ENCODE measurements at places on chromosomes 7 and 10. TPM values are rescaled to one million over a fixed set of nuclear protein-coding genes. Genes with fewer than 3 reads are reported as not detected.

DNA sequence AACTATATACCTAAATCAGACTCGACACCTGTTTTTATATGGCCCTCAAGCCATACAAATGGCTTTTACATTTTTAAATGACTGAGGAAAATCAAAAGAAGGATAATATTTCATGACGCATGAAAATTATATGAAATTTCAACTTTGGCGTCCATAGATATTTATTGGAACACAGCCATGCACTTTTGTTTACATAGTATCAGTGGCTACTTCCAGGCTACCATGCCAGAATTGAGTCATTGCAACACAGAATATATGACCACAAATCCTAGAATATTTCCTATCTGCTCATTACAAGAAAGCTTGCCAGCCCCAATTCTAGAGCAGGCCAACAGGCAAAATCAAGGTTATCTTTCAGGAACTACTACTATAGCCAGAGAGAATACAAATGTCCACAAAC, 29.3 kb downstream of the AFAP1L2 start:
- DNase-seq, result peak; percentile 83

DNA sequence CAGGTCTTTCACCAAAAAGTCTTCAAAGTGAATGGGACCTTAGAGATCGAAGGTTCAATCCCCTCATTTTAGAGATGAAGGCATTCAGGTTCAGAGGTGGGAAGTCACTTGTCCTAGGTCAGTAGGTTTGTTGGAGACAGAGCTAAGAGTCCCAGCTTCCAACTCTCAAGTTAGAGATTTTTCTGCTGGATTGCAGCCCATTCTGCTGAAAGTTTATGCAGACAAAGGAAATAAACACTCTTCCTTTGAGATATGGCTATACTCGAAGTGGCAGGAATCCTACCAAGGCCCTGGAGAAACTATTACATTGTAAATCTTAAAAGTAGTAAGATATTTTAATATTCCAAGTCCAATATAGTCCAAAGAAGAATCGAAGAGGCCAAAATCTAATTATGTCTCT, 64.4 kb downstream of the LYZL1 start:
- no peak for DNase-seq

- DNase-seq, result no peak
Observed at GRCh38 chr7:17663061-17663675, 277.1 kb downstream of the SNX13 start.

- no peak for DNase-seq
Observed at GRCh38 chr7:64614812-64615211, 51.1 kb upstream of the ZNF107 start.

DNA sequence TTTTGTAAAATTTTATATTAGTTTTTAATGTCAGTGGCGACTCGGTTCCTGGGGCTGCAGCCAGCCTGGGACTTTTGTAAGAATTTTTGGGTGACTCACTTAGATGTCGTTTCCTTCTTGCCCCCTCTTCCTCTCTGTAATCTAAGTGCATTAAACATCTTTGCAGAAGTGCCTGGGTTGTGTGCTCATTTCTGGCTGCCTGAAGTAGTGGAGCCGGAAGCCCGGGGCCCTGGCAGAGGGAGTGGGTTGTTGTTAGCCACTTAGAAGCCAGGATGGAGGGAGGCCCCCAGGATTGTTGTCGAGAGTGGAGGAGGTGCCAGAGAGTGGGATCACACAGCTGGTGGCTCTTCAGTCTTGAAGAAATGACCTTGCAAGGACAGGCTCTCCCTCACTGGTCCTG, 11.0 kb upstream of the TRIM8 start:
- no peak for DNase-seq

DNA sequence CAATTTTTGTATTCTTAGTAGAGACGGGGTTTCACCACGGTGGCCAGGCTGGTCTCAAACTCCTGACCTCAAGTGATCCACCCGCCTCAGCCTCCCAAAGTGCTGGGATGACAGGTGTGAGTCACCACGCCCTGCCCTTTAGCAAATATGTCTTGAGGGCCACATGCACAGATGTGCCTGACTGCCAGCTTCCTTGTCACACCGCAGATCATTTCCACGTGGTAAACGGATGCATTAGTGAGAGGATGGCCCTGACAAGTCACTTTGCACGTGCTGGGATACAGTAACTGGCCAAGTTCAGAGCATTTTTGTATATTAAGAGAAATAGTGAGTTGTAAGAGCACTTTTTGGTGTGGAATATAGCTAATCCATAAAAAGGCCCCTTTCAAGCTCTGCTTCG, 44.3 kb upstream of the FAM180A start:
- no peak for DNase-seq

- DNase-seq, result no peak
Observed at GRCh38 chr10:124918191-124918830, 23.6 kb upstream of the ZRANB1 start.

DNA sequence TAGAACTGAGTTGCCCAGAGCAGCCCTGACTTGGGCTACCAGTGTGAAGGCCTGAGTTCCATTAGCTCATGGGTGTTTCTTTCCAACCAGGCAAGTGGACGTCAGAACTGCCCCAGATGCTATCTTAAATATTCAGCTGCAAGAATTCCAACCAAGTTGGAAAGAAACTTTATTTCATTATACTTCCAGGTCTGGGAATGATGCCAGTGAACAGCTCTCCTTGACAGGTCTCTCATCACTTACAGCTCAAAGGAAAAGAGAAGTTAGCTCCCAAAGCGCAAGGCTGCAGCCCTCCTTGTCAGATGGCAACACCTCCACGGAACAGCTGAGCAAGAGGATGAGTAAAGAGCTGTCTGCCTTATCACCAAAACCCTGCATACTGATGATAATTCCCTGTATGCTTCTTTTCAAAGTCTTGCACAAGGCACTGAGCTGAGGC, 255.5 kb upstream of the AOAH start:
- DNase-seq, result no peak

GRCh38 chr7:50733552-50733951, 49.1 kb downstream of the GRB10 start:
- DNase-seq, result peak; percentile 27

- DNase-seq, result no peak
Observed at GRCh38 chr10:58335306-58336005, 650 bp downstream of the UBE2D1 start.

DNA sequence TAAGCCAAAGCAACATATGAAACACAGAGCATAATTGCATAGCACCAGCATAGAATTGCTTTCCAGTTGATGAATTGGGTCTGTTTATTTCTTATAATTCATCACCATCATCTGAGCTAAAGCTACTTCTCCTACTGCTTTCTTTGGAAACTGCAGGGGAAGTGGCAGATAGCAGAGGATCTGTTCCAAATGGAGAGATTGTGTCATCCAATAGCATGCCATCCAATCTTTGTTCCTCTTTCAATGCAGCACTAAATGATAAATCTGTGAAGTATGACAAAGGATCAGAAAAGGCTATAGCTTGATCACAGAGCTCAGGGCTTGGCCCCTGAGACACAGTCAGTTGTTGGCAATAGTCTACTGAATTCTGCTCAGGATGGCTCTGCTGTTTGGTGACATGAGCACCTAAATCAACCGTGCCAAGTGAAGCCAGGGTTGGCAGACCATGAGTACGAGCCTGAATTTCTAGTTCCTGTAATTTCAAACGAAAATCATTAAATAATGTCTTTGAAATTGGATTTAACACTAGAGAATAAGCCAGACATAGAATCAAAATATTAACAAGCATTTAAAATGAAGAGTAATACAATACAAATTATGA, 90.0 kb downstream of the TFEC start:
- no peak for DNase-seq

GRCh38 chr7:142185801-142186200, 72.1 kb downstream of the PRSS58 start:
- DNase-seq, result no peak

GRCh38 chr10:32530231-32530630, 84.3 kb downstream of the CCDC7 start:
- no peak for DNase-seq

DNA sequence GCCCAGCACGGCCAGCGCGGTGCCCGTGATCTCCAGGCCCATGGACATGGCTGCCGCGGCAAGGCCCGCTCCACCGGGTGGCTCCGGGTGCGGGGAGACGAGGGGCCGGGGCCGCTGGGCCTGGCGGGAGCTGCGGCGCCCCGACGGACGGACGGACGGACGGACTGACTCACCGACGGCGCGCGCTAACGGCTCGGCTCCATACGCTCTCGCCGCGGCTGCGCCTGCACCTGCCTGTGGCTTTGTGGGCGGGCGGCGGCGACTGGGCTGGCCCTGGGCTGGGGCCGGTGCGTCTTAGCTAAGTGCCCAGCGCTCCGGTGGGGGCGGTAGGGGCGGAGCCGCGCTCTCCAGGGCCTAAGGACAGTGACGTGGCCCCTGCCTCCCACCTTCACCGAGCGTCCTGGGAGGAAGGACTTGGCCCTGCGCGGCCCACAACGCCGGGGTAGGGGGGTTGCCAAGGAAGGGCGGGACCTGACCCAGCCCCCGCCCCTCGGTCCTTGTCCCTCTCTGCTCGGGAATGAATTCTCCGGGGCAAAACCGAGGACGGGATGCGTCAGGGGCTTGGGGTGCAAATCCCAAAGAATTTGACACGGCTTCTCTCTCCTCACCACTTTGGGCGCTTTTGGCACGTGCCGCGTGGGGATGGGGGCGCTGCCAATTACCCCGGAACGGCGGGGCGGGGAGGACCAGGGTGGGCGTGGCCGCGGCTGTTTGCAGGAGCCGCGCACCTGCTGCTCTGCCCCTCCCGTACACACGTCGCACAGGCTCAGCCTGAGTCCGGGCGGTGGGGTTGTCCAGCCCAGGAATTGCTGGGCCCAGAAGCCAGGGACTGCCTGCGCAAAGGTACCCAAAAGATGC, at the start of gene CLDN3:
Gene CLDN3 (minus strand): TSS at position 269 of the 858 bp plus-strand sequence. CDS start 221 bp downstream, at position 48.
- peak; percentile 79 for DNase-seq

DNA sequence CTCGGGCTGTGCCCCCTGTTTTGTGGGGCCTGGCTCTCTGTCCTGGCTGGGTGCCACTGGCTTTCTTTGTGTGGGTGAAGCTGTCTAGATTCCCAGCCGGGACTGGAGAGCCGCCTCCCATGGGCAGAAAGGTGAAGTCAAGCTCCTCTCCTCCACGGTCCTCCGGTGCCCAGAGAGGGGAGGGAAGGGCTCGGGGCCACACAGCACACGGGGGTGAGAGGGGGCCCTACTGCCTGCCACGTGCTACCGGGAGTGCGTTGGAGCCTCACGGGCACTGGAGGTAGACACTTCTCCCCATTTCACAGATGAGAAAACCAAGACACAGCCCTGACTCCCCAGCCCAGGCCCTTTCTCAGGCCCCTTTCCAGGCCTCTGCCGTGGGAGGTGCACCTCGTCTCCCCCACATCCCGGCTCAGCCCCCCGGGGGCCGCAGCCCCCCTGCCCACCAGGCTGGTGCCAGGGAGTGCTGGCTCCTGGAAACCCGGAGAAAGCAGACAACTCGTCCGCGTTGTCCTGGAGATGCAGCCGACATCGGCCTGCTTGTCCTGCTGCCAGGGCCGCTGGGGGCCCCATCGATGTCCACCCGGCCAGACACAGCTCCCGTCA, 55.8 kb downstream of the UNCX start:
- no peak for DNase-seq

- no peak for DNase-seq
Observed at GRCh38 chr7:69932034-69932628, 333.9 kb downstream of the AUTS2 start.

DNA sequence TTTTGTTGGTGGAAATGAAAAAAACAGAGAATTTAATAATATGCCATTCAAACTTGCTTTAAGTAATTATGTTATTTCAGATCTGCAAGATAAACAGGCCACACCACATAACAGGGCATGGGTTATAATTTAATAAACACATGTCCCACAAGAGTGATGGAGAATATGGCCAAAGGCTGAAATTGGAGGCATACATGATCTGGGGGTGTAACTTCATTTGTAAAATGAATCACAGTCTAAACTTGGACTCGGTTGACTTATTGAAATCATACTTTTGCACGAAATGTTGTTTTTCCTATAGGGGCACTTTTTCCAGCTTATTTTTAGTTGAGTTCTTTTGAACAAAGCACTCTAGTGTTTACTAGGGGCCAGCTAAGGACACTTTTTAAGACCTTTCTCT, 151.6 kb downstream of the TMEM26 start:
- DNase-seq, result no peak

- DNase-seq, result no peak
Observed at GRCh38 chr10:97444212-97444611, 1.6 kb downstream of the EXOSC1 start.

GRCh38 chr7:92432299-92432946, 14.9 kb upstream of the GATAD1 start:
- no peak for DNase-seq

DNA sequence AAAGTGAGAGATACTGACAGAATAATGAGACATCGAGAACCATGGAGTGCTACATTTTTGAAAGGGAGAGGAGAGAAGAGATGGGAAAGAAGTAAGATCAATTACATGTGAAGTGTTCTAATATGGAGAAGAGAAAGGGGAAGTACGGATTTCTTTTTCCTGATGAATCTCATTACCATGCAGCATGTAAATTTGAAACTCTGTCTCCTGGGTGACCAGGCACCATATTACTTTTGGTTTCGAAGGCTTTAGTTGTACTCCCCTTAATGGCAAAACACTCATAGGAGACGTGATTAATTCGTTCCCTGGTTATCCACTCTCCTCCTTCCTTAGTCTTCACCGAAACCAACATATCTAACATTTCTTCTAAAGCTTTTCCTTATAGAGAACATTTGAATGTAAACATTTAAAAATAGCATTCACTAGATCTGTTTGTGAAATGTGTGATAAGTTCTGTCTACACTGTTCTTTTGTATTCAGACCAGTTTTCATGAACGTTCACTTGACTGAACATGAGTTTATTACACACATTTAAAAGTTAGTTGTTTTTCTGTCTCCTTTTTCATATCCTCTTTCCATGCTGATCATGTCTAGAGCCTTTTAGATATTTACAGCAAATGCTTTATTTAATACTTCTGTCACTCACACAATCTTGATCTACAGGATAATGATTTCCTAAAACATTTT, 80.2 kb upstream of the MSRB2 start:
- no peak for DNase-seq

DNA sequence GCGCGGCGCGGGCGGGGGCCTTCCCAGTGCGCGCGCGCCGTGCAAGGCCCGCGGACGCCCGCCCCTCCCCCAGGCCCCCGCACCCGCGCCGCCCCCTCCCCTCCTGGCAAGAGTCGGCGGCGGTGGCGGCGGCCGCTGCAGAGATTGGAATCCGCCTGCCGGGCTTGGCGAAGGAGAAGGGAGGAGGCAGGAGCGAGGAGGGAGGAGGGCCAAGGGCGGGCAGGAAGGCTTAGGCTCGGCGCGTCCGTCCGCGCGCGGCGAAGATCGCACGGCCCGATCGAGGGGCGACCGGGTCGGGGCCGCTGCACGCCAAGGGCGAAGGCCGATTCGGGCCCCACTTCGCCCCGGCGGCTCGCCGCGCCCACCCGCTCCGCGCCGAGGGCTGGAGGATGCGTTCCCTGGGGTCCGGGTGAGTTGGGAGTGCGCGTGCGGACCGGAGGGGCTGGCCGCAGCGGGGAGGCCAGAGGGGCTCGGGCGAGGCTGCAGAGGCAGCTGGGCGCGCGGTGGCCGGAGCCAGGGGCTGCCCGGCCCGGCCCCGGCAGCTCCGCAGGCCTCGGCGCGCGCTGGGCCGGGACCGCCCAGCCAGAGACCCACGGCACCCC, at the start of gene BMPR1A:
Gene BMPR1A (plus strand): TSS at position 109 of the 602 bp plus-strand sequence. CDS start 119,400 bp downstream, outside the sequence.
- DNase-seq, result no peak

FOXP2 gene
- polyA plus RNA-seq, result 28.5 TPM

NPC1L1 gene
- 0.33 TPM for polyA plus RNA-seq

CLRN3 gene
- 0.26 TPM for polyA plus RNA-seq

HABP2 gene
- 0.69 TPM for polyA plus RNA-seq

PIK3AP1 gene
- polyA plus RNA-seq, result 2.8 TPM

CCZ1 gene
- polyA plus RNA-seq, result 76.4 TPM

STEAP1B gene
- 3.4 TPM for polyA plus RNA-seq

AKR1C3 gene
- 2.9 TPM for polyA plus RNA-seq

IL2RA gene
- polyA plus RNA-seq, result 0.27 TPM

CCNJ gene
- 13.3 TPM for polyA plus RNA-seq
